CD4-positive, alpha-beta T cell treated with Interleukin-15 for 4 hours (primary cell): ENCODE measurements at places on chromosomes 5 and 9.
A peak's percentile ranks its signal among the peaks of the same experiment; 100 is the strongest.

DNA sequence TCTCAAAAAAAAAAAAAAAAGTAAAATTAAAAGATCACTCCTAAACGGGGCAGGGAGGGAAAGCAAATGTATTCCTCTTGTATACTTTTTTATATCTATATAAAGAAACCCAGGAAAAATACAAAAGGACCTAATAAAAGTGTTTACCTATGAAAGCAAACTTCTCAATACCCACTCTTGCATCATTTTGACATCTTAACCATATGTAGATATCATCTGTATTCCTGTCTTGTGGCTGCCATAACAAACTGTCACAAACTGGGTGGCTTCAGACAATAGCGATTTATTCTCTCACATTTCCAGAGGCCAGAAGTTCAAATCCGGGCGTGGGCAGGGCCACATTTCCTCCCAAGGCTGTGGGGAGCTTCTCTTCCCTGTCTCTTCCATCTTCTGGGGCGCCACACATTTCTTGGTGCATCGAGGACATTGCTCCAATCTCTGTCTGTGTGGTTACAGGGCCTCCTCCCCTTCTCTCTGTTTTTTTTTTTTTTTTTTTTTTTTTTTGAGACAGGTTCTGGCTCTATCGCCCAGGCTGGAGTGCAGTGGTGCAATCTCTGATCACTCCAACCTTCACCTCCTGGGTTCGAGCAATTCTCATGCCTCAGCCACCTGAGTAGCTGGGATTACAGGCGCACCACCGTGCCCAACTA, 58.4 kb upstream of the IL17B start:
- no peak for DNase-seq

DNA sequence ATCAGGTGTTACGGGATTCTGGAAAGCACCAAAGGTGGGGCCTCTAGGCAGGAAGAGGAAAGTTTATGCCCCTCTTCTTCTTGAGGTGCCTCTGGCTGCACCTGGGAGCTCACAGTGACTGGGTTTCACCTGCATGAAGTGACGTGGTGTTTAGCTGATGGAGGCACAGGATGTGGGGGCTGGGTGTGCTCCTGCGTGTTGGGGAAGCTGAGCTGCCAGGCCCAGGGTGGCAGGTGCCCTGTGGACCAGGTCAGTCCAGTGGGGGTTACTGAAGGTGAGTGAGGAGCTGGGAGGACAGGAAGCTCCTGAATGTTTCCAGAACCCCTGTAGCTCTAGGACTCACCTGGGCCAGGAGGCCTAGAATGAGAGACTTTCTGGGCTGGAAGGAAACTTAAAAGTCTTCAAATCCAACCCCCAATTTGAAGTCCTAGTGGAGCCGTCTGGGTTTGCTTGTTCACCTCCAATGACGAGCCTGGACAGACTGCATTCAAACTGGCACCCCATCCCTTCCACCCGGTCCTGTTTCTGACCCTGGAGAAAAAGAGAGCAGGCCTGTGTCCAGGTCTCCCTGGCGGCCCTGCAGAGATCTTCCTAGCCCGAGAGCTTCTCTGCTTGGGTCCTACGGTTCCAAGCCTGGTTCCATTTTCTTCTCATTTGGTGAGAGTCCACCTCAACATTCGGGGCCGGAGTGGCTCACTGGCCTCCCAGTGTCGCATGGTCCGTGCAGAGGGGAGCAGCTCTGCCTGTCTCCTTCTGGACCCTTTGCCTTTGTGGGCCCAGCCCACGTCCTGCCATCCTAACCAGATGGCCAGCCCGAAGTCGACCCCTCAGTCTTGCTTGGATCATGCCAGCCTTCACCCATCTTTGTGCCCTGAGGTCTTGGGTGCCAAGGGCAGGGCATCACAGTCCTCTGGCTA, 22.3 kb downstream of the TRAF1 start:
- peak; percentile 62 for DNase-seq

- DNase-seq = no peak
Observed at GRCh38 chr9:114078021-114078780, at the start of gene AMBP. AMBP (minus strand) TSS chr9:114078300; CDS start chr9:114078209, 91 bp downstream.

GRCh38 chr9:126301985-126302603, 24.5 kb upstream of the MVB12B start:
- DNase-seq = peak; percentile 48

- no peak for DNase-seq
Observed at GRCh38 chr5:142499591-142500226, 174.9 kb upstream of the SPRY4 start.
